H9 (cell line): ENCODE measurements at places on chromosomes 13 and 19. TPM values are rescaled to one million over a fixed set of nuclear protein-coding genes. Genes with fewer than 3 reads are reported as not detected.

- no peak for DNase-seq
Observed at GRCh38 chr19:33437821-33438671, 64.5 kb downstream of the CEBPG start.

The SEMA6B gene
- 38.4 and 38.7 TPM in 2 replicates for total RNA-seq

- no peak for DNase-seq
Observed at GRCh38 chr13:40074338-40074737, 418.9 kb downstream of the COG6 start.

The KCTD12 gene
- total RNA-seq, result 3.4 and 3.8 TPM in 2 replicates

DNA sequence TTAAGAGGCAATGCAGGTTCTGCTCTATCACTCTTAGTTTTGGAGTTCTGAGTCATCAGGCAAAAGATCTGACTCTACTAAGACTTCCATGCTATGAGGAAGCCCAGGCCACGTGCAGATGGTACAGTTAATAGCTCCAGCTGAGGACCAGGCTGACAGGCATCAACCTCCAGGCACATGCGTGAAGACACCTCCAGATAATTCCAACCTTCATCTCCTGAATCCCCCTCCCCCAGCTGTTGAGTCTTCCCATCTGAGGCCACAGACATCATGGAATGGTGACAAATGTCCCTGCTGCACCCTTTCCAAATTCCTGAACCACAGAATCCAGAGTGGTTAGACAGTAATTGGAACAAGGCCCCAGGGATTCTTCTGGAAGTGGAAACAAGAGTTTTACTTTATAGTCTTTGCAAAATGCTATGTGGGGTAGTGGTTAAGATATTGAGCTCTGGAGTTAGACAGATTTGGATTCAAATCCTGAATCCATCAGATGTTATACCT lies 183.8 kb downstream of the KLF5 start:
- DNase-seq, result no peak

GRCh38 chr13:63551731-63552130 lies 2136.1 kb upstream of the PCDH20 start:
- DNase-seq, result no peak

- no peak for DNase-seq
Observed at GRCh38 chr13:23443878-23444277, 10.4 kb upstream of the SACS start.

GRCh38 chr19:1856698-1857603 lies 6.4 kb downstream of the KLF16 start:
- peak; percentile 85 for DNase-seq

GRCh38 chr13:33099860-33100259 lies 83.6 kb downstream of the KL start:
- no peak for DNase-seq

The TNFSF13B gene
- total RNA-seq, result 0.24 and 0.31 TPM in 2 replicates

The ETV2 gene
- 1.5 and 1.9 TPM in 2 replicates for total RNA-seq

- no peak for DNase-seq
Observed at GRCh38 chr13:31001647-31002046, 69.2 kb downstream of the TEX26 start.

The SMAD9 gene
- total RNA-seq, result 1.1 TPM in 2 replicates

GRCh38 chr13:110807546-110807945 lies 94.0 kb downstream of the ING1 start:
- DNase-seq, result no peak

GRCh38 chr19:51259348-51260245 lies 8.7 kb downstream of the SIGLECL1 start:
- peak; percentile 54 for DNase-seq

DNA sequence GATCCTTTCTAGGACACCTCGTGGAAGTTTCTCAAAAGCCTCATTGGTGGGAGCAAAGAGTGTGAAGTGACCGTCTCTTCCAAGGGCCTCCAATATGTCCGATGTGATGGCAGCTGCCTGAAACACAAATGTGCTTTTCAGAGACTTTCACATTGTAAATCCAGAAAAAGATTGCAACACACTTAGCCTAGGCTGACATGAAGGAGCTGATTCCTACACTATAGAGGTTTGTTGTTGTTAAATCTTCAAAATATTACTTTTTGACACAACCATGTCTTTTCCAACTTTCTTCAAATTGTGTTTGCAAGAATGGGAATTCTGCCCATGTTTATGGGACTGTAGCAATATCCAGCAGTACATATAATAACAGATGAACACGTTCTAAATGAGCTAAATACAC lies 12.4 kb downstream of the POSTN start:
- DNase-seq, result no peak

GRCh38 chr19:32029235-32029634 lies 316.2 kb upstream of the ZNF507 start:
- DNase-seq, result no peak

DNA sequence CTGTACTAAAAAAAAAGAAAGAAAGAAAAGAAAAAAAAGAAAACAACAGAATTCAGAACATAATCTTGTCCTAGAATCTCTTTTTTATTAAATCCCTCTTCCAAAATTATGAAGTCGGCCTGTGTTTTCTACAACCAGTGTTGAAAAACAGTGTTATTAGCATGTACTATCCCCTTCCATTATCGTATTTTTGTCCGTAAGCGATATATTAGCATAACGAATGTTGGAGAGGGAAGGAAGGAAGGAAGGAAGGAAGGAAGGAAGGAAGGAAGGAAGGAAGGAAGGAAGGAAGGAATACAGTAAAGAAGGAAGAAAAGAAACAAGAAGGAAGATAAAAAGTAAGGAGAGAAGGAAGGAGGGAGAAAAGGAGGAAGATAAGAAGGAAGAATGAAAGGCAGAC lies 393.0 kb upstream of the TSHZ3 start:
- no peak for DNase-seq

DNA sequence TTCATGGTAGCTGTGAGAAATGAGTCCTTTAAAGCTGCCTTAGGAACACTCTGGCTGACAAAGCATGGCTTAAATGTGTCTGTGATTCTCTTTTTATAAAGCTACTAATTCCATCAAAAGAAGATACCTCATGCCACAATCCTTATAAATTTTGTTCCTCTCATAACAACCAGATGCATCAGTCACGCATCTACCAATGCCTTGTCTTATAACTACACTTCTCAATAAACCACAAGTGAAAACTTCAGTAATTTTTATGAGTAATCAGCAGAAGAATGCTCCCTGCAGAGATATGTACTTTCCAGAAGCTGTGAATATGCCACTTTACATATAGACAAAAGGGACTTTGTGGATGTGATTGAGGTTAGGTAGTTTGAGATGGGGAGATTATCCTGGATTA lies 147.8 kb downstream of the SUCLA2 start:
- DNase-seq, result no peak

The SLITRK5 gene
- 0.09 TPM in 2 replicates for total RNA-seq

GRCh38 chr19:788686-788982 lies 8.6 kb upstream of the PTBP1 start:
- no peak for DNase-seq

The CGB8 gene
- total RNA-seq, result 0.39 TPM in 1 of 2 replicates, not detected in the other

DNA sequence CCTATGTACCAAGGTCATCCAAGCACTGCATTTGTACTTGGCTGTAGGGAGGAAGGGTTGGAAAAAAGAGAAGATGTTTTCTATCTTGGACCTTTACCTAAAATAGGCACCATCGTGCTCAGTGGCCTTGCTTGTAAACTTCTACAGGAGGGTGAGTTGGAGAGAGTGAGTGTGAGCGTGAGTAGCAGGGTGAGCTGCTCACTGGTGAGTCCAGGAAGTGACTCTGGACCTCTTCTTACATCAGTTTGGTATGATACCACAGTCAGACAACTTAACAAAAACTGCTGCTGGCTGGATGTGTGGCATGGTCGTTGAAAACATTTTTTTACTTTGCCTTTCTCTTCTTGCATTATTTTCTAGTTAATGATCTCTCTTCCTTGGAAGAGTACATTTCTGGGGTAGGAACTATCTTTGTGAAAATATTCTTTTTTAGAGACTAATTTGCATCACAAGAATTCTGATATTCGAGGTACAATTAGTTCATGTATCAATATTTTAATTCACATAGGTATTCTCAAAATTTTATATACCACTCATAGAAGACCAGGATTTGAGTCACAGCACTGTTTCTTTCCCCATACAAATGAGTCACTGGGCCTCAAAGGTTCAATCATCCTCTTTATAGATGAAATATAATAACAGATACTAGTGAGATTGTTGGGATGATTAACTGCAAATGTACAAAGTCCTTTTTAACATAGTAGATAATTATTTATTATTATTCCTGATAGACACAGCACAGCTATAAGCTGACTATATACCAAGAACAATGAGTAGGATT lies 651 bp downstream of the SERPINE3 start:
- no peak for DNase-seq

The C1QTNF9B gene
- total RNA-seq, result not detected in 2 replicates

DNA sequence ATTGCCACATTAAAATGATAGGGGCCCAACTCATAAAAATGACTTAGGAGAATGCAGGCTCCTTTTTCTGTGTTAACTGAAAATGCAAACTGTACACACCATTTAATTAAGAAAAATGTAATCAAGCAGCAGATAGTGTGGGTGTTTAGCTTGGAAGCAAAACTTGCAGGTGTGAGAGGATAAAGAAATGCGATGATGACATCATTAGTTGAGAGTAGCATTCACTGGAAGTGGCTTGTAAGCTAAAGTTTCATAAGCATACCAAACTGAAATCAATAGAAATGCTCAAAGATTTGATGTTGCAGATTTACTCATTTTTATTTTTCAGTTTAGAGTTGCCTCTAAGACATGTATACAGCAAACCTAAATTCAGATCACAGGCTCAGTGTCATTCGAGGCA lies 86.6 kb downstream of the PRR20E start:
- no peak for DNase-seq

DNA sequence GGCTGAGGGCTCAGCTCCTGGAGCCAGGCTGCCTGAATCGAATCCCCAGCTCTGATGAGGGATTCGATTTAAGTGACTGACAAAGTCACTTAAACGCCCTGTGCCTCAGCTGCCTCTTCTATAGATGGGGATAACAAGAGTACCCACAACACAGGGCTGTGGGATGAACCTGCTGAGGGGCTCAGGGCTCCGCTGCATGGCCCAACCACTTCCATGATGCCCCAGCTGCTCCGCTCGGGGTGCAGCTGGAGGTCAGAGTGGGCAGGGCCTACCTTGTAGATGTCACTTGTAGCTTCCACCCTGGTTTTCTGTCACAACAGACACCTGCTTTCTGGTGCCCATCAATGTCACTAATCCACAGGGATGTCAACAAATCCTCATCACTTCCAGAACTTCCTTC lies 39.2 kb downstream of the STK24 start:
- DNase-seq, result no peak

The ISOC2 gene
- 68.2 and 72.2 TPM in 2 replicates for total RNA-seq

The STXBP2 gene
- total RNA-seq, result 80.3 and 92.5 TPM in 2 replicates
